Ammon's horn (tissue), 1 donor: ENCODE measurements at places on chromosomes 1 and 21.

- DNase-seq: no peak
Observed at GRCh38 chr1:174358786-174359453, 88.8 kb upstream of the GPR52 start.

- DNase-seq: no peak
Observed at GRCh38 chr1:60573121-60573520, 499.6 kb upstream of the C1orf87 start.

GRCh38 chr1:231364192-231364591, 26.1 kb downstream of the SPRTN start:
- DNase-seq: no peak

GRCh38 chr1:91570120-91570448, 69.4 kb downstream of the CDC7 start:
- no peak for DNase-seq

- no peak for DNase-seq
Observed at GRCh38 chr1:18668046-18668445, 37.4 kb downstream of the PAX7 start.

- DNase-seq: no peak
Observed at GRCh38 chr1:202250982-202251381, 57.4 kb downstream of the LGR6 start.

- DNase-seq: peak; percentile 23
Observed at GRCh38 chr1:158185770-158186169, 5.1 kb downstream of the CD1D start.

DNA sequence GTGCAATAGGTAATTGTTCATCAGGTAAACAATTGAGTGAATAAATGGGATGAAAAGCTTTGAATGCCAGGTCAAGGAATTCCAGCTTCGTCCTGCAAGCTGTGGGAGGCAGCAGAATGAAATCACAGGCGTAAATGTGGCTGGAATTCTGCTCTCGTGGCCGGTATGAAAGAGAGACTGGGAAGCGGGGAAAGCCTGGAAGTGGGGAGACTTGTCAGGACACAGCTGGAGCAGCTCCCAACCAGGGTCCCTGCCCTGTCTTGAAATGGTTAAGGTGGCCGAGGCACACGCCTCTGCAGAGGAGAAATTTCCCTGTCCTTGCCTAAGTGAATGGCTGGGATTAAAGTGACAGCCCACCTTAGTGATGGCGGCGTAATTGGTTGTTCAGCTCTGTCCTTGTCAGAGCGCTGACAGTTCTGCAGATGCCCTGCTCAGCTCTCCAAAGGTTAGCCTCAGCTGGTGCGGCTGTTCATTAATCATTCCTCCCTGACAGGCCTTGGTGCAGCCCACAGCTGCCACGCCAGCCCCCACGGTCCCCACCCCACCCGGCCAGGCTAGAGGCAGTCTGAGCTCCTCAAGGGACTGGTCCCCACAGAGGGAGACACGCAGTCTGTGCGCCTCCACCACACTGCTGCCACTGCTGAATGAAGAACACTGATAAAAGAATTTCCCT, 398.3 kb upstream of the POU3F1 start:
- DNase-seq: no peak

- DNase-seq: no peak
Observed at GRCh38 chr1:116374353-116375147, 1.5 kb downstream of the ATP1A1 start.

GRCh38 chr1:204240233-204240632, 26.4 kb upstream of the GOLT1A start:
- no peak for DNase-seq

GRCh38 chr1:111164151-111164550, 24.1 kb downstream of the CEPT1 start:
- no peak for DNase-seq

GRCh38 chr1:46298387-46298786, 5.0 kb downstream of the LRRC41 start:
- DNase-seq: no peak

DNA sequence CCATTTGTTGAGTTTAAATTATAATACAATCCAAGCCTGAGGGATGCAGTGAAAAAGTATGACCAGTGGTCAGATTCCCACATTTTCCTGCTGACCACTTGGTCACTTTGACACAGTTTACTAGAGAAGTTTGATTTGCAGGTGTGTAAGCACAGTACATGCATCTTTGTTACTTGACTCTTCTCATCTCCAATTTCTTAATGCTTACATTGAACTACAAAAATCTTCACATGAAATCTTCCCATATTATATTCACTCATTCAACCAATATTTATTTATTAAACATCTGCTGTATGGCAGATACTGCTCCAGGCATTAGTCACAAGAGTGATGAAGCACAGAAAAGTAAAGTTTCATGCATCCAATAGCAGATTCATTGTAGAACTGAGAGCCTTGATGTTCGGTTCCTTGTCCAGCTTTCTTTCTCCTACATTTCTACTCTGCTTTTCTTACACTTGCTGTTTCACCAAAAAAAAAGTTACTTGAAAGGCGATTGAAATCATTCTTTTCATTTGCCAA, 211.7 kb downstream of the NFIA start:
- DNase-seq: no peak

GRCh38 chr21:29005696-29006095, 13.0 kb upstream of the LTN1 start:
- DNase-seq: no peak

DNA sequence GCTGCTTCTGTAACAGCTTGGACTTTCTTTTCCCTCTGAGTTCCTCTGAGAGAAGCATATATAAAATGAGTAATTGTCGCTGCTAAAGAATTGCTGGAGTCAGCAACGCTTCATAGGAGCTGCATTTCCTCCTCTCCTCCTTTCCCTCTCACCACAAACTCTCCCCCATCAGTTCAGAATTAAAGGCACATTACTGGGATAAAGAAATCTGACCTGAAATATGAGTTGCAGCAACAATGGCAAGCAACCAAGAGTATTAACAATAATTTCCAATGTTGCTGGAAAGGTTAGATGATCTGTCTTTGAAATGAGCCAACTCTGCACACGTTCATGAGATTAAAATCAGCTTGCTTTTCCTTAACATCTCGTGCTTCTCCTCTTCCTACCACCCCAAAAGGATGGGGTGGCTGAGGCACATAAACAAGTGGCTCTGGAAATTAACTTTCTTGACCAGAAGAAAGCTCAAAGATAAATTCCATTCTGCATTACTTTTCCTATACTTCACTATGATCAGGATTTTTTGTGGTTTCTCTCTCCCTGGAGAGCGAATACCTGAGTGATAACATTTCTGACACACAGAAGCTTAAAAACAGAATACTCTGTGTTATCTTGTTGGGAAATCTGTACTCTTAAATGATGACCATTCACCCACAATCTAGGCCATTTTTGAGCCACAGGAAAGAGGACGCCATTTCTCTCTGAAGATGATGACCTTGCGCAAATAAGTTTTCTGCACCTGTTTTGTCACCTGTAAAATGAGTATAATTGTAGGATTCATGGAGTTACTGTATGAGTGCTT, 90.2 kb downstream of the TGFBR3 start:
- no peak for DNase-seq

DNA sequence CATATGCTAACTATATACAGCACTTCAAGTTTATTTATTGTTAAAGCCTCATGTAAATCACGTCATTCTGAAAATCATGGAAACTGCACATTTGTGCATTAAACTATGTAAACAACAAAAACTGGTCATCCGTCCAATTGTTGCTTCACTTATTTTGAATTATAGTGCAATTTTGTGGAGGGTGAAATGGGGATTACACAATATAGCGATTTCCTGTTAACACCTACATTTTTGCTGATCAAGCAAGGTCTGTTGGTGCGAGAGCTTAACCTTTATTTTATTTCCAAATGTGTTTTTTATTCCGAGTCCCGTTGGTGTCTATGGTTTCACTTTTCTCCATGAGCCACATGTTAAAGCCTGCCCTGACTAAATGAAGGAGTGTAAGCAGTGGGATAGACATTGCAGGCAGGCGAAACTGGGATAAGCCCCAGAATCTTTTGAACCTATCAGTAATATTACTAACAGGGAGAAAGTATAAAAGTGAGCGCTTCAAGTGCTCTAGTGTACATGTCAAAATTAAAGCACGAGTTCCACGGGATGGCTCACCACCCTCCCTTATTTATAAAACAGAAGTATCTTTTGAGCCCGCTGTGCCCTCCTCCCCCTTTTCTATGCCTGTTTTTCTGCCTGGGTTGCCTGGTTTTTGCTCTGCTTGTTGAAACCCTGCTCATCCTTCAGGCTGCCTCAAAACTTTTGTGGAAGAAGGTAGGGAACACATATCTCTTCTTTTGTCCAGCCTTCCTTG, 120.7 kb downstream of the NFIA start:
- DNase-seq: no peak

DNA sequence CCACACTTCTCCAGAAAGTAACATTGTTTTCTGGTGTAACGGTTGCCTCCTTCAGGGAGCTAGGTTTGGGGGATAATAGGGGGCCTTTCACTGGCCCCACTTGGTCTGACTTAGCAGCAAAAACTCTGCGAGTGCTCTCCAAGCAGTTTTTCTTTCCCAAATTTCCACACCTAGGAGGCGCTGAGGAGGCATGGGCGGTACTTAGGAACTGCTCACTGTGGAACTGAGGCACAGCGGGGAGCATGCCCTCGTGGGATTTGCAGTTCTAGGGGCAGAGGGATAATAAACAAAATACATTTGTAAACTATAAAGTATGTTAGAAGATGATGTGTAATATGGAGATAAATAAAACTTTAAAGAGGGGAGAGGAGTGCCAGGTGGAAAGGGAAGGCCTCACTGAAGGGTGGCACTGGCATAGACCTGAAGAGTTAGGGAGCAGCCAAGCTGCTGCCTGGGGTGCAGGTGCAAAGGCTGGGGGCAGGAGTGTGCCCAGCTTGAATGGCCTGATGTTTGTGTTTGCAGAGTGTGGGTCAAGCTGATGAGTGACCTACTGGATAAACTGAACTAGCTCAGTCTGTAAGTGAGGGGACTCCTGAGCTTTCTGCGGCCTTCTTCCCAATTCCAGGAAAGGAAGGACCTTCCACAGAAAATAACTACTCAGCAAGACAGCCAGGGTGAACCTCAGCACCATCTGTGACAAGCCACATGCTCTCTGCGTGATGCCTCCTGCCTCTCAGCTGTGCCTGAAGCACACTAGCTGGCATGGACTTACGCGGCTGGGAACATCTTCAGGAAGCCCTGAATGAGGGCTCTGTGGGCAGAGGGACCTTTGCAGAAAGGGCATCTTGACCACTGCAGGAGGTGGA, 1.9 kb downstream of the EPHX1 start:
- DNase-seq: peak; percentile 72

DNA sequence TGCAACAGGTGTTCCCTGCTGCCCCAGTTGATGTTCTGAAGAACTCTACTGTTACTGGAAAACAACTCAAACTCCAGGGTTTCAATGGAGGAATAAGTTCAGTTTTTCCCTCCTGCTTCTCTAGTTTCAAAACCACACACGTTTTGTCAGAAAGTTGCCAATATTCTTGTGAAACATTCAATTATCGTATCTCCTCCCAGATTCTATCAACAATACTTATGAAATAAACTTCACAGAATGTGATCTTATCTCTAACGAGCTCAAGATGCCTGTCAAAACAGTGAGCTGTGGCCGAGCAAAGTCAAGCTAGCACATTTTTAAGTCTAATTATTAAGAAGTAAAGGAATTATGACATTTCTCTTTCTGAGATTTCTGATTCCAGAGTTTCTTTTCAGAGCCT, 4.7 kb downstream of the OR2B11 start:
- no peak for DNase-seq

DNA sequence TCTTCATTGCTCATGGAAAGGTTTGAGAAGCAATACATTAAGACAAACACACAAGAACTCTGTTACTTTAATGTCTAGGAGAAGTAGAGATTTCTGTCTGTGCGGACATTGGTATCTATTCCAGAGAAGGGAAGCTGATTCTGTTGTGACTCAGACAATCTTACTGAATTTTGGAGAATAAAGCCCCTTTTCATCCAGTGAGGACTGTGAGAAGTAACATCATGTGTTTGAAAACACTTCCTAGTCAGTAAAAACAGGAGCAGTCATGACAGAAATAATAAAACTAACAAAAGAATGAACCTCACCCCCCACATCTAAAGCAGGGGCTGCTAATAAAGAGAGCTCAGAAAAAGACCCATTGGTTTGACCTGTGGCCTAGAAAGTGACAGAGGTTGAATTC, 46.6 kb downstream of the NEK7 start:
- peak; percentile 29 for DNase-seq

DNA sequence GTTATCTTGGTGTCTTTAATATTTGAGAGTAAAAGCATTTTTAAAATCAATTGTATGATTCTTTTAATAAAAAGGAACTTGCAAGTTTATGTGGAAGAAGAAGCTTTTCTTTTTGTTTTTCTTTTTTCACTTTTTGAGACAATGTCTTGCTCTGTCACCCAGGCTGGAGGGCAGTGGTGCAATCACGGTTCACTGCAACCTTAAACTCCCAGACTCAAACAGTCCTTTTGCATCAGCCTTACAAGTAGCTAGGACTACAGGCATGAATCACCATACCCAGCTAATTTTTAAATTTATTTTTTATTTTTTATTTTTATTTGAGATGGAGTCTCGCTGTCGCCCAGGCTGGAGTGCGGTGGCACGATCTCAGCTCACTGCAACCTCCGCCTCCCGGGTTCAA, 34.1 kb downstream of the CMPK1 start:
- DNase-seq: no peak

DNA sequence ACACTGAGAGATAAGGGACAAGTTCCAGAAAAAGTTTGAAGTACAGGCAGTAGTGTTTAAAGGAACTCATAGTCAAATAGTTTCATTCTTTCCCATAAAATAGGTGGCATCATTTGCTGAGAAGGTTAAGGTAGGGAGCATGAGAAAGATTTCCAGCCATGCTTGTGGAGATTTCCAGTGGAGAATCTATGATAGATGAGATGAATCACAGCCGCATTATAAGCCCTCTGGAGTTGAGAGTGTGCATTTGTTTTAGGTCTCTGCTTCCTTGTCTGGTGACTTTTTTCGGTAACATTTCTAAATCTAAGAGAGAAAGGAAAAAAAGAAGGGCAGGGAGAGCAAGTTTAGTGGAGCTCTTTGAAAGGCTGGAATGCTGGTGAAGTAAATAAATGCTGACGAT, 108.7 kb downstream of the DISP1 start:
- no peak for DNase-seq

DNA sequence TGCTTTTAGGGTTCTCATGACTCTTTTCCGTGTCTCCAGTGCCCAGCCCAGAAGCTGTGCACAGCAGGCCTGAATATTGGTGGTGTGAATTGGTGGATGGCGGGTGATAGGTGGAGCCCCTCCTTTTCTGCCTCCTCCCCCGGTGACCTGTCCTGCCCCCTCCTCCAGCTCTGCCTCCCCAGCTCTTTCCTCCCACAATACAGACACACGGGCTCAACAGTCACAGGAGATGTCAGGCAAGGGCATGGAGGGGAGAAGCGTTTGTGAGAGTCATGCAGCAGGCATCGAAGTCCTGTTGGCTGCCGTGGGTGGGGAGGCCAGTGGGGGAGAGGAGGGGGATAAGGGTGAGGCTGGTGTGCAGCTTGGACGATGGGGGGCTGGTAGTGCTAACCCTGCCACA, 17.3 kb upstream of the TTC4 start:
- no peak for DNase-seq
